NCI-H1105 treated with DMSO at 0.1 percent for 48 hours (cell line): ENCODE measurements at places on chromosomes 16 and 17.

DNA sequence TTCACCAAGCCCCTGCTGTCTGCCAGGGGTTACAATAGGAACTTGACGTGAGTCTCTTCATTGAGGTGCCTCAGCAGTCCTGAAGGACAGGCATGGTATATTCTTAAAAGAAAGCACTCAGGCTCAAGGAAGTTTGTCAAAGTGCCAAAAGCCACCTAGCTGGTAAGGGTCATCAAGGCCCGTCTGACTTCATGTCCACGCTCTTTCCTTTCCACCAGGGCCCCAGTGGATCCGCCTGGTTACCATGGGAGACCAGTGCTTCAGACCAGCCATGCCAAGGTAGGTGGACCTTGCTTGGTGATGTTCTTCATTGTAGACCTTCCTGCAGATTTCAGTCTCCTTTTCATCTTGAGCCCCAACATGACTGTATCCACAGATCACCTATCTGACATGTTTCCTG, 27.6 kb upstream of the CCL1 start:
- DNase-seq = no peak

DNA sequence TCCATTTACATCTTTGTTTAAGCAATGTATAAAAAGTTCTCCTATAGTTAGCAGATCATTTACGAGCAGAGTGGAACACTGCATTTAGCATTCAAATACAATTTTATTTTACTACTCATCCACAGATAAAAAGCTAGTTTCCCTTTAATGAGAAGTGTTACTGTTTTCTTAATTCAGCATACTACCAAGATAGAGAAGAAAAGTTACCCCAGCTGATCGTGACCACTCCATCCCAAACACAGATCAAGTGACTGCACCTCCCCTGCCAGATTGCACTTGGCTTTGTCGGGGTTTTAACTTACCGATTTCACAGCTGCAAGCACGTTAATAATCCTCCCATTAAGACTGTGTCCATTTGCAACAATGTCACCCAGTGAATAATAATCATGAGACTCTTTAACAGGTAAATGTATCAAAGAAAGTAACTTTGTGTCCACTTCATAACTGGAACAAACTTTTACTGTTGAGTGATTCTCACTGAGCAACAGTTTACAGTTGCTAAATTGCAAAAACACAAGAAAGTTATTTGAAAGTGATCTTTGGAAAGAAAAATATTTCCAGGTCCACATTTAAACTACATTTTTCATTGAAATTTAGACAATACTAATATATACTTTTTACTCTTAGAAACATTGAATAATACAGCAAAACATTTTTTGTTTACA, 14.4 kb downstream of the MEIOB start:
- no peak for DNase-seq

DNA sequence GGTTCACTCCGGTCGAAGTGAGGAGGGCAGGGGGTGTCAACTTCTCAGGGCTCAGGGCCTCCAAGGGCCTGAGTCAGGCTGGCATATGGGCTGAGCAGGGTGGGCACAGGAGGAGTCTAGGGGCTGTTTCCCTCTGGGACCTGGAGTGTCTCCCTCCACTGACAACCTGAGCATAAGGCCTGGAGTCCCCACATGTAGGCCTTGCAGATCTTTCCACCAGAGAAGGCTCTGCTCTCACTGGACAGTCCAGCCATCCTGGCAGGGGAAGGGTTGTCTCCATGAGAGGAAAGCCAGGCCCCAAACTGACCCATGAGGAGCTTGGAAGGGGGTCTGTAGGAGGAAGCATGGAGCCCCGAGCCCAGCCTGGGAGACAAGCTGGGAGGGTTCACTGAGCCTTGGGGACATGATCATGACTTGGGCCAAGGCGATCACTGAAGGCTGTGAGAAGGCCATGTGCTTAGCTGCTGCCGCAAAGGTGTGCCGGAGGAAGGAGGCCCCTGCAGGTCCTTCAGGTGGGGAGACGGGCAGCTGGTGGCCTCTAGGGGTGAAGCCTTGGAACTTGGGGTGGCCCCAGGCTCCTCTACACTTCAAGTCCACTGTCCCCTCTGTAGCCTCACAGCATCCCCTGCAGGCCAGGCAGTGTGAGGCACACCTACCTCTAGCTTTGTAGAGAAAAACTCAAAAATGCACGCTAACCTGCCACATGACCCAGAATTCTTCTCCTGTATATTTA, 9.9 kb downstream of the CMTM2 start:
- DNase-seq = no peak

- DNase-seq = no peak
Observed at GRCh38 chr17:49342575-49342936, 19.5 kb downstream of the ZNF652 start.

DNA sequence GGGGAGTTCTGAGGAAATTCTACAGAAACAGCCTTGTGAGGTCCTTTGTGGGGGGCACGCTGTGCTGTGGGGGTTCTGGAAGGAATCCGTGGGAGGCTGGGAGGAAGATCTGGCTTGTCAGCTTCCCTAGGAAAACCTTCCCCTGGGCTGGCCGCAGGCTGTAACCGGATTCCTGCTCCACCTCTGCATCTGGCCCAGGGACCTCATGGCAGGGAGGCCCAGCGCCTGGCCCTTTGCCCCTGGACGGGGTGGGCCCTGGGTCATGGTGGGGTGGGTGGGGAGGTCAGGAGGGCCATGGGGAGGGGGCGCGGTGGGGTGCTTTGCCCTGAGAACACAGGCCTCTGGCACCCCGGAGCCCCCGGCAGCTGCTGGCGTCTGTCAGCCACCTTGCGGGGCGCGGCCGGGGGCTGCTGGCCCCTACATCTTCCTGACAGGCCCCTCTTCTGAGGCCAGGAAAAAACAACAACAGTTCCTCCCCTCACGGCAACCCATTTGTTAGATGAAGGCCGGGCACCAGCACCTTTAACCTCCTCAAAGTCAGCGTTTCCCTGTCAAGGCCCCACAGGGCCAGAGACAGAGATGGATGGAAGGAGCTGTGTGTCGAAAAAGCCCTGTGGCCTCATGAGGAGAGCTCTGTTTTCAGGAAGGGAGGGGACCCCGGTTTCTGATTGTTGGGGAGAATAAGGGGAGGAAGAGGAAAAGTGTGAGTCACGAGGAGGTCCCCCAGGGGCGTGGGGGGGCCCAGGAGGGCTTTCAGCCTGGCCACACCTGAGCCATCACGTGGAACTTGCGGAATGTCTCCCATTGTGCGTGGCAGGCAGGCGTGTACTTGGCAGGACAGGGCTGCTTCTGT, 3.6 kb upstream of the MEOX1 start:
- DNase-seq = no peak

DNA sequence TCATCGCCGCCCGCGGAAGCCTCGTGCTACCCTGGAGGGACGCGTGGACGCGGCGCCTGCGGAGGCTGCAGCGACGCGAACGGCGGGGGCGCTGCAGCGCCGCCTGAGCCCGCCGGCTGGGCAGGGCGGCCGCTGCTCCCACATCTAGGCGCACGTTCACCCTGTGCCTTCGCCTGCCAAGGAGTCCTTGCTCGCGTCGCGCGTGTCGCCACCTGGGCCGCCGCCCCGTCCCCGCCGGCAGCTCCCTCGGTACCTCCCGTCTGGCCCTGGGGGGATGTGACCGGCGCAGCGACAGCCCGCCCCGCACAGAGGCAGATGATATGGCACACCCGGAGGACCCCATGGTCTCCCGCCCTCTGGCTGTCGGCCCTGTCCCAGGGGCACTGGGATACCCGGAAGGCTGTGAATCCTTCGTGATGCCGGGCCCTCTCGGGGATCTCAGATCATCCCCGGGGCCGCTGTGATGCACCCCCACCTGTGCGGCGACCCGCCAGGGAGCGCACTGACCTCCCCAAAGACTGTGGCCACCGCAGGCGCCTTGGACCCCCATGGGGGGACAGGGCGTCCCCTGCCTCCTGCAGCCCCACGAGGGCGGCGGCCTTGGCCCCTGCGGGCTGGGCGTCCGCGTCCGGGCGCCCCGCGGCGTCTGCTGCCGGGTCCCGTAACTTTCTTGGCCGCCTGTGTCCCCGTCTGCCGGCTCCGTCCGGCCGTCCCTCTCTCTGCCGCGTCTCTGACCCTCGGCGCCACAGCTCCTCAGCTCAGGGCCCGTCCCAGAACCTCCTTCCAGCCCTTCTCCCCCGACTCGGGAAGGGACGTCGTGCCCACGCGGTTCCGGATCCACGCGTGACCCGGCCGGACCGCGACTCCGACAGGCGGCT, 689 bp upstream of the TBC1D24 start:
- peak; percentile 7 for DNase-seq

- DNase-seq = no peak
Observed at GRCh38 chr17:50640686-50641351, 6.1 kb downstream of the ABCC3 start.

DNA sequence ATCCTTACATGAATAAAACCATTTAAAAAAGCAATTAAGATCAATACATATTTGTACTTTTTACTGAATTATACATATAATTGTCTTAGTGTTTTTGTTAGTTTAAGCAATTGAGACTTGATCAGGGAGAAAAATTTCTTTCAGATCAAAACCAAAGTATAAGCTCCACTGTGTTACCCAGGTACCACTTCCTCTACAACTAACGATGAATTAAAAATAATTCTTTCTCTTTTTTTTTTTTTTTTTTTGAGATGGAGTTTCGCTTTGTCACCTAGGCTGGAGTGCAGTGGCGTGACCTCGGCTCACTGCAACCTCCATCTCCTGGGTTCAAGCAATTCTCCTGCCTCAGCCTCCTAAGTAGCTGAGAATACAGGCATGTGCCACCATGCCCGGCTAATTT, 6.8 kb downstream of the FBXO47 start:
- no peak for DNase-seq

GRCh38 chr17:74603746-74604145, 11.7 kb upstream of the CD300LD start:
- DNase-seq = no peak

DNA sequence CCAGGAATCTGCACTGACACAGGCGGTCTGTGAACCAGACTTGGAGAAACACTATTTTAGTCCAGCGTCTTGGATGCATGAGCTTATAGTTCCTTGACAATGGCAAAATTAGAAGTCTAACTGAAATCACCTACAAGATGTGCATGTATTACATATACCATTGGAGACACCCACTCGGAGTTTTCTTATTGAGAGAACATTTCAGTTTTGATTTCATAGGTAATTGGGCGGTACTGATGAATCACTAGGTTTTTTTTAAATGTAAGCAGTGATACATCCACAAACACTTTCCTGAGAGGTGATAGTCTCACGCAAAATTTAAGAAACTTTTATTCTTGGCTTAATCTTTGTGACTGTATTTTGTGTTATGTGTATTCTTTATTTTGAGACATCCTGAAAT, 69.8 kb downstream of the PRKCA start:
- no peak for DNase-seq

GRCh38 chr16:66266436-66267291, 99.8 kb upstream of the CDH5 start:
- DNase-seq = no peak

DNA sequence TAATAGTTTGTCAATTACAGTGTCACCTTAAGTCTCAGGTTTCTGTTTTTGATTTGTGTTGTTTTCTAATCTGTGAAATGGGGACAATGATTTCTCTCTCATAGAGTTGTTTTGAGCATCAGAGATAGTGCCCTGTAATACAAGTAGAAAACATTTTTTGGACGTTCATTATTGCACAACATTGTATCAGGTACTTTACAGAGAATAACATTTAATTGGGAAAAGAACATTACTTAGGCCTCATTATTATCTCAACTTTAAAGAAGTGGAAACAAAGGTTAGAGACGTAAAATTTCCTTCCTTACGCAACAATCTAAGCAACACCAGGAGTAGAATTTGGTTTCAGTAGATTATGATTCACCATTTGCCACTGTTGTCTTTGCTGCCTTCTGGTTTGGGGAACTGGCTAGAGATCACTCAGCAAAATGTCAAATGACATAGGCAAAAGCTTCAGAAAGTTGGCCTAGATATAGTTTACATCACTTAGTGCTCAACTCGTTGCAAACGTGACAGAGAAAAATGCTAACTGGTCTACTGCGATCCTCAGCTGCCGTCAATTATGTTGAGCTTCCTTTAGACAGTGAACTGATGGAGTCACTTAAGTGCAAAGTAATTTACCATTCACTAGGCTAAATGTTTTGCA, 1026.8 kb downstream of the CDH11 start:
- DNase-seq = no peak

DNA sequence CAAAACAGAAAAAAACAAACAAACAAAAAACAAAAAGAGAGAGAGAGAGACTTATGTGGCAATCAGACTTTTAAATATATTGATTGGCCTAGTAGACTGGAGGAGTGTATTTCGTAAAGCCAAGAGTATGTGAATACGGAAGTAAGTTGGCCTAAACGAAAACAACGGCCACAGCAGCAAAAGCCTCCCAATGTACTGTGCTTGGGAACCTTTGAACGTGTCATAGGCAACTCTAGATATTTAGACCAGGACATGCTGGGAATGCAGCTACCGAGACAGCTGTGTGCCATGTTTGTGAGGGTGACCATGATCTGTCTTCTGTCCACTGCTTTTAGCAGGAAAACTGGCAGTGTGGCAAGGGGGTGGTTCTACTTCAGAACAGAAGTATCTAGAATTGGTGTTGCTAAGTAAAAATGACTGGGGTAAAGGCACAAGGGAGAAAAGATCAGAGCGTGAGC, 7.4 kb downstream of the MAF start:
- no peak for DNase-seq
